ENCODE measurements at places on chromosomes 5 and 9.

GRCh38 chr5:81249240-81249639 lies 16.1 kb downstream of the CKMT2 start:
- no peak for DNase-seq

GRCh38 chr5:103092676-103093075 lies 27.3 kb downstream of the GIN1 start:
- no peak for DNase-seq

GRCh38 chr9:85009251-85009650 lies 339.7 kb downstream of the NTRK2 start:
- no peak for DNase-seq

DNA sequence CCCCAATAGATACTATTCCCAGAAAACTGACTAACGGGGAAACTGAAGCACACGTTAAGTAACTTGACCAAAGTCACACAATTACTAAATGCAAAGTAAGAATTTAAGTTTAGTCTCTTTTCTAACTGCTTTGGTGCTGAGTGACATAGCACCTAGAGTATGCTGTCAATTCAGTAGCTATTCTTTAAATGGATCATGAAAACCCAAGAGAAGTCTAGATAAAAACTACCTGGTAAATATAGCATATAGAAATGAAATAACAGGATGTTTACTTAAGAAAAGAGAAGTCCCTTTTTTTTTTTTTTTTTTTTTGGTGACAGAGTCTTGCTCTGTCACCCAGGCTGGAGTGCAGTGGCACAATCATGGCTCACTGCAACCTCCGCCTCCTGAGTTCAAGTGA lies 129.2 kb downstream of the PDE4D start:
- DNase-seq: no peak

DNA sequence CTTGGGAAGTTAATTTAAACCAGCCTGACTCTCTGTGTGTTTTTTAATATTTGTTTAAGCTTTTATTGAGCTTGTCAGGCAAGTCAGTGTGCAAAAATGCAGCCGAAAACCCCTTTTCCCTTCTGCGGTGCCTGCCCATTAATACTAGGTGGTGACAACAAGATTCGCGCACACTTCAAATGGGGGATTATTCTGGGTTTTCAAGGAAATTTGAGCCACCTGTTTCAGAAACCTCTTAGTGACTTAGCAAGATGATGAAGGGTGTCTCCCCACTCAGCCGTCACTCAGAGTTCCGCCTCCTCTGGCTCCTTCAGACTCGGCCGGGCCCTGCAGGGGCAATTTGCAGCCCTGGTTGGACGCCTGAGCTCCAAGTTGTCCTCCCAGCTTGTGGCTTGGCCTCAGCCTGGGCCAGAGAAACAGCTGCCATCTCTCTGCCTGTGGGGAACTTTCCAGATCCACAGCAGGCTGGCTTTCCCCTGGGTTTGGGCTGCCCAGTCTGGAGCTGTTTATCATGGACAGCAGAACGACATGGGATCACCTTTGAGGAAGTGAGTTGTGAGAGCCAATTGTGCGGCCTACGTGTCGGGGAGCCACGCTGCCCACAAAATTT lies 75.9 kb downstream of the SPRY4 start:
- no peak for DNase-seq

- DNase-seq: no peak
These were observed 478.3 kb downstream of the PSAT1 start for GRCh38 chr9:78775211-78775610.

GRCh38 chr5:96546120-96546519 lies 113.1 kb upstream of the PCSK1 start:
- DNase-seq: no peak

DNA sequence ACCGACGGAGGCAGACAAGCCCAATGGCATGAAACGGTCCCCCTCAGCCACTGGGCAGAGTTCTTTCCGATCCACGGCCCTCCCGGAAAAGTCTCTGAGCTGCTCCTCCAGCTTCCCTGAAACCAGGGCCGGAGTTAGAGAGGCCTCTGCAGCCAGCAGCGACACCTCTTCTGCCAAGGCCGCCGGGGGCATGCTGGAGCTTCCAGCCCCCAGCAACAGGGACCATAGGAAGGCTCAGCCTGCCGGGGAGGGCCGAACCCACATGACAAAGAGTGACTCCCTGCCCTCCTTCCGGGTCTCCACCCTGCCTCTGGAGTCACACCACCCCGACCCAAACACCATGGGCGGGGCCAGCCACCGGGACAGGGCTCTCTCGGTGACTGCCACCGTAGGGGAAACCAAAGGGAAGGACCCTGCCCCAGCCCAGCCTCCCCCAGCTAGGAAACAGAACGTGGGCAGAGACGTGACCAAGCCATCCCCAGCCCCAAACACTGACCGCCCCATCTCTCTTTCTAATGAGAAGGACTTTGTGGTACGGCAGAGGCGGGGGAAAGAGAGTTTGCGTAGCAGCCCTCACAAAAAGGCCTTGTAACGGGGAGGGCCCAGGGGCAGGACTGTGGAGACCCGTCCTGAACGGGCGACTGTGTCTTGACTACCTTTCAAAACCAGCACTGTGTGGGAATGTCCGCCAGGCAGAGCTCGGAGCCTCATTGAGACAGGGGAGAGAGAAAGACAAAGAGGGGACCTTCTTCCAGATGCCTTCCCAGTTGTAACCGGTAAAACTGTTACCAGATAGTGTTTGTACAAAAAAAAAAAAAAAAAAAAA lies 29.9 kb downstream of the CD180 start:
- peak; percentile 84 for DNase-seq

GRCh38 chr9:133251773-133252172 lies 23.2 kb downstream of the ABO start:
- no peak for DNase-seq

DNA sequence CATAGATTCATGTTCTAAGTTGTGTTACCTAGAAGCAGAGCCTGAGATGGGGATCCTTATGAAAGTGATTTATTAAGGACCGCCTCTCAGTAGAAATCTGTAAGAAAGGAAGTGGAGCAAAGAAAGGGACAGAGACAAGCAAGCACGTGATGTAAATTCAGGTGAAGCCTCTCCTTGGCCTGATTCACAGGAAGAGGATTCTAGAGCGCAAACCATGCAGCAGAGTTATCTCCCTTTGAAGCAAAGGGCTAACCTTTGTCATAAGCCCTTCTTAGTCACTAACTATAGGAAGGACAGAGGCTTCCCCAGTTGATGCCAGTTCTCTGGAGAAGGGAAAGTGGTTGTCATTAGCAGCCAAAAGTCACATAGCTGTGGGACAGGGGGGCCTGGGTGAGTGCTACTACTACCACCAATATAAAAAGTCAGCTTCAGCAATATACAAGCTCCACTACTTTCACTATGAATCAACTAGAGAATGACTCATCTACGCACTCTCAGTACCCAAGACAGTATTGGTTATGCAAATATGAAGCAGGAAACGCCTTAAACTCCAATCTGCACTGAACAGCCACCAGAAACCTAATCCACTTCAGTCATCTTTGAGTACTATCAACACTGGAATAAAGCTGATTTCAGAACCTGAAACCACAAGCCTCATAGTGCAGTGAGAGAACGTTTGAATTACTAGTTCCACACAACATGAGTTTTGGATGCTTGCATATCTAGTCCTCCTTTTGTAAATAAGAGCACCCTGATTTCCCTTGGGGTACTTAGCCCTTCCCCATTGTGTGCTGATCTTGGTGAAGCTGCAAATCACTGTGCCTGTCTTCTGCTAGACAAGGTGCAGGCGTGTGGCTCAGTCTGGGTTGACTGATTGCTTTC lies 162.7 kb downstream of the ZNF608 start:
- DNase-seq: peak; percentile 50

DNA sequence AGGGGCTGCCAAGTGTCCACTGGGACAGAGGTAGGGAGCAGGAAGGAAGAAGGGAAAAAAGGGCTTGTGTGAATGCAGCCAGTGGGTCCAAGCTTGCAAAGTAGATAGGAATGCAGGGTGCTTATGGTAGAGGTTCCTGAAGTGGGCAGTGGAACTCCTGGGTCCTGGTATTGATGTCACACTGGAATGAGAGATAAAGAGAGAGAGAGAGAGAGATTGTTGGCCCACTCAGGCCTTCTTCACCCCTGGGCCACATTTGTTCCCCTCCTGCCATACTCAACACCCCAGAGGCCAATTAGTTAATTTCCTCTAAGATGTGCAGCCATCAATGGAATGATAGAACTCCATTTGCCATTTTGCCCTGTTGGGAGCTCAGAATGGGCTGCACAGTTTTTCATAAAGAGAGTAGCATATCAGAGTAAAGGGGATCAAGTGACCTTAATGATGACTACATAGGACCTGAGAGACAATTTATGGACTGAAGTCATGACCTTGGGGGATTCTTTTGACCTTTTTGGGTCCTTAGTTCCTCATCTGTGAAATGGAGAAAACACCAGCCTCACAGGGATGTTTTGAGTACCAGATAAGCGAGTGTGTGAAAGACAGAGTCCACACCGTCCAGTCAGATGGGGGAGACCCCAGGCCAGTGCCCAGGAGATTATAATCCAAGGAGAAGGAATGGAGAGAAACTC lies 52.9 kb downstream of the PPARGC1B start:
- no peak for DNase-seq

- no peak for DNase-seq
These were observed 285.4 kb downstream of the SLCO4C1 start for GRCh38 chr5:102010644-102011043.

GRCh38 chr5:170290498-170290897 lies 7.1 kb downstream of the LCP2 start:
- peak; percentile 48 for DNase-seq

- no peak for DNase-seq
These were observed 253.4 kb downstream of the NR2F1-AS1 start for GRCh38 chr5:93327605-93328004.

- no peak for DNase-seq
These were observed 192.4 kb downstream of the ADAMTSL1 start for GRCh38 chr9:18666348-18666747.

DNA sequence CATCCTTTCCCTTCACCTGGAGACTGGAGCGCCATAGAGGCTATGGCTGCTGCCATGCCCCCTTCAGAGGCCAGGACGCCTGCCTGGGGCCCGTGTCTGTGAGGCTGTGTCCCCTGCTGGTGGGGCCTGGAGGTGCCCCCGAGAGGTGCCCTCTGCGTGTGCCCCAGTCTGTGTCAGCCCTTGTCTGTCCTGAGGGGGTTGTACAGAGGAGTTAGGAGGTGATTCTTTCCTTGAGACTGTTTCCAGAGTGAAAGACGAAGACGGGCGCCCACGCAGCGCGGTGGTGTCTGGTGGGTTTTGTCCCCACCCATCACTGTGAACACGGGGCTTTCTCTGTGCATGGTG lies 24.6 kb downstream of the TRAF2 start:
- no peak for DNase-seq

GRCh38 chr5:110618941-110619340 lies 107.5 kb downstream of the TMEM232 start:
- no peak for DNase-seq

GRCh38 chr9:76431601-76432000 lies 27.4 kb upstream of the GCNT1 start:
- DNase-seq: no peak

GRCh38 chr5:80978772-80979317 lies 18.7 kb downstream of the RASGRF2 start:
- DNase-seq: no peak

DNA sequence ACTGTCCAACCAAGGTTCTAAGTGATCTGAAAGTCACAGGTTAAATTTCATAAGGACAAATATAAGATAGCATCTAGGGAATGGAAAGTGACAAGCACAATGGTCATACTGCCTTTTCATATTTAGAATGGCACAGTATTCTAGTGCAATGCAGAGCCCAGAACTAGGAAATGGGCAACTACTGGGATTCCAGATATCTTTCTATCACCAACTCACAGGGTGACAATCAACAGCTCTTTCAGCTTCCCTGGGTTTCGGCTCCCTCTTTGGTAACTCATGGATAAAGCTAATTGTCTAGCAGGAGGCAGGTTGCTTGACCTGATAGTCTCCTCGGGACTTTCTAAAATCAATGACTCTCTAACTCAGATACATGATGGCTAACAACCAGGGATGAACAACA lies 60.4 kb downstream of the NR3C1 start:
- DNase-seq: no peak

- DNase-seq: no peak
These were observed 58.2 kb downstream of the FBXO4 start for GRCh38 chr5:41983284-41983683.

- DNase-seq: no peak
These were observed 19.3 kb downstream of the UGT3A1 start for GRCh38 chr5:35971878-35972210.

DNA sequence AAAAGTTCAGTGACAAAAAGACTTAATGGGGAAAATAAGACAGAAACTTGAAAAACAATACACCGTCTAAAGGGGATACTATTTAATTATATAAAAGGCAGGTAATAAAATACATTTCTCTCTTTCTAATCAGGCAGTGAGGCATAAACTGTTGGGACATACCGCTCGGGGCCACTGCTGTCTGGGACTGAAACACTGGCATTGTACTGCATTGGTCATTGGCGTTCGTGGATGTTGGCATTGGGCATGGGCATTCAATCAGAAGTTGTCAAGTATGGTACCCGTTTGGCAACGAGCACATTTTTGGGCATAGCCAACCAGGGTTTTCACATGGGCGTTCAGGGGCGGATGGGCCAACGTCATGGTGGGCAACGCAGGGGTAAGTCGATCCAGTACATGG lies 4.7 kb downstream of the HNRNPK start:
- no peak for DNase-seq

DNA sequence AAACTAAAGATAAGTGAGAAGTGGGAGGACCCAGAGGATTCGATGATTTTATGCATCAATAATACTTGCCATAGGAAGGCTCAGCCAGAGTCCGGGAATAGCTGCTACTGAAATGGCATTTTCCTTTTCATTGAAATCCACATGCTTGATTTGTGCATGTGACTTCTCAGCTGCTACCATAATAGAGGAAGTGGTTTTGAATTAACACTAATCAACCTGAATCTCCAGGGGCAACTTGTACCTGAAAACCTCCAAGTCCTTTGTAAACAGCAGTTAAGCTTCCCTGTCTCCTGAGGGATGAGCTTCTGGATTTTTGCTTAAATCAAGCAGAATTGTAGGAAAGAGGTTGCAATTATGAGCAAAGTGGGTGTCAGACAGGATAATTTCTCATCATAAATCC lies 124.9 kb downstream of the PPP2R2B start:
- DNase-seq: no peak

DNA sequence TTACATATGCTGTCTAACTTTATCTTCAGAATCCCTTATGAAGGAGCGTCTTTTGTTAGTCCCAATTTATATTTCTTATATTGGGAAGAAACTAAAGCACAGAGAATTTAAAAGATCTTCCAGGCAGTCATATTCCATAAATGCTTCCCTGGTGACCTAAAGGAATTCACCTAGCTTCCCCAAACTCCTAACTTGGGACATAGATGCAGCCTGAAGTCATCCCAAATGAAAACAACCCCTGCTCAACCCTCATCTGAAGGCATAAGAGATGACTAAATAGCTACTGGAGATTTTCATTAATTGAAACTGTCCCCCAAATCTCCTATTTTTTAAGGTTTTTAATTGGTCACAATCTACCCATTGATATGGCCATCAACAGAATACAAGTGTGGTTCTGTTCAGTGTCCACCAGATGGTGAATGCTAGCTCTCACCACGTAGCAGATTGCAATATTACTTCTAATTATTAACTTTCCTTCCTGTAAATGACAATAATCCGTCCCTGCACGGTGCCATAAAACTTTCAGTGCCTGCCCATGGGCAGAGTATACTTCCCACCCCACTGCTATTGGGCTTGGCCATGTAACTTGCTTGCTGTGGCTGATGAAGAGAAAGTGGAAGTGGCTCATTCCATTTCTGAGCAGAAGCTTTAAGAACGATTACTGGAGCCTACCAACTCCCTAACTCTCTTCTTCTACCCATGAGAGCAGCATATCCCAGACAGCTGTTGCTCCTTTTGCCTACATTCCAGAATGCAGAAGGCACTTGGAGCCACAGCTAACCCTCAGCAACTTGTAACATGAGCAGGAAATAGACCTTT lies 18.7 kb downstream of the PRUNE2 start:
- no peak for DNase-seq

Measured in activated CD8-positive, alpha-beta memory T cell treated with anti-CD3 and anti-CD28 coated beads, Interleukin-2, amount 50 U/mL, for 48 hours (primary cell).